Activated CD4-positive, alpha-beta T cell treated with anti-CD3 and anti-CD28 coated beads, Interleukin-2, Interleukin-6, amounts not matched to agents 100 ng/mL and 50 ng/mL, durations not matched to agents 16 hours and 8 hours (primary cell): ENCODE measurements at places on chromosomes 1 and 21.

GRCh38 chr1:156899956-156900718 is 6.6 kb downstream of the PEAR1 start:
- no peak for DNase-seq

GRCh38 chr21:45363921-45364467 is 41.0 kb upstream of the COL18A1 start:
- peak; percentile 77 for DNase-seq

DNA sequence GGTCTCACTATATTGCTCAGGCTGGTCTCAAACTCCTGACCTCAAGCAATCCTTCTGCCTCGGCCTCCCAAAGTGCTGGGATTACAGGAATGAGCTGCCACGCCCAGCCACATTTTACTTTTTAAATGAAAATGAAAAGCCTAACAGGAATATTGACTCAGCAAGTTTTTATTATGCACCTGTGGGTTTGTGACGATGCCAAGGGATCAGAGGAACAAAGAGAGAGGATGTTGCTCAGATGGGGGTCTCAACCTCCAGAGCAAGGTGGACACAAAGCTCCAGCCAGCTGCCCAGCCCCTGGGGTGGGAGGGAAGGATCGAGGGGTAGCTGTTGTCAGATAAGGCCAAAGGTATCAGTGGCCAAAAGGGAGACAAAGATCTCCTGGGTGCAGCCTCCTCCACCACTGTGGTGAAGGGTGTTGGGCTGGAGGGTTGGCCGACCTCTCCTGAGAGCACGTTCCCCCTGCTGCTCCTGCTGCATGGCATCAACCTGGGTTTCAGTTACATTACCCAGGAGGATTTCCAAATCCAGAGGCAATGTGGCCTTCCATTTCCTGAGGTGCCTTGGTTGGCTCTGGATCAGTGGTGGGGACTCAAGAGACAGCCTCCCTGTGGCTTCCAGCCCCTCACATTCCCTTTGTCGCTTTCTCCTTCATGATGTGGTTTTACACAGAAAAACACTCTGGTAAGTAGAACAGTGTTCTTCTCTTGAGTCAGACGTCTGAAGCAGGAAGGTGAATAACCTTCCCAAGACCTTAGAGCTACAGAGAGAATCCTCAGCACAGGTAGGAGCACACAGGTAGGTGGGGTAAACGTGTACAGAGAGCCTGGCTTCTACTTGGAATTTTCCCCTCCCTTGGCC is 34.2 kb downstream of the ZNF496 start:
- DNase-seq: no peak

GRCh38 chr1:206933333-206933945 is 11.7 kb upstream of the FCMR start:
- DNase-seq: peak; percentile 66

GRCh38 chr1:3577300-3577699 is 34.0 kb downstream of the MEGF6 start:
- no peak for DNase-seq

DNA sequence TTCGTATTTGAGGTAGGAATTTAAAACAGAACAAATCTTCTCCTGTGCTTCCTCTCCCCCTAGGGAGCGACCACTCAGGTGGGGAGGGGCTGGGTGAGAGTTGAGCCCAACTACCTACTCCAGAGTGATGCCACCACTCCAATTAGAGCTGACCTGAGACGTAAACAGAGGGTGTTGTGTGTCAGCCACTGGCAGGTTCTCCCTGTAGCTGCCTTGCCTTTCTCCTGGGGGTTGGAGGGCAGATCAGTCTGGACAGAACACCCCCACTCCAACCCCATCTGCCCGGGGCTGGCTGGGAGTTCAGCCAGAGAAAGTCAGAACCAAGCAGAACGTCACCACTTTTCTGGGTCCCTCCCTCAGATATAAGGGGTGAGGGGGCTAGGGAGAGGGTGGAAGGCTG is 2.0 kb downstream of the HPDL start:
- no peak for DNase-seq

DNA sequence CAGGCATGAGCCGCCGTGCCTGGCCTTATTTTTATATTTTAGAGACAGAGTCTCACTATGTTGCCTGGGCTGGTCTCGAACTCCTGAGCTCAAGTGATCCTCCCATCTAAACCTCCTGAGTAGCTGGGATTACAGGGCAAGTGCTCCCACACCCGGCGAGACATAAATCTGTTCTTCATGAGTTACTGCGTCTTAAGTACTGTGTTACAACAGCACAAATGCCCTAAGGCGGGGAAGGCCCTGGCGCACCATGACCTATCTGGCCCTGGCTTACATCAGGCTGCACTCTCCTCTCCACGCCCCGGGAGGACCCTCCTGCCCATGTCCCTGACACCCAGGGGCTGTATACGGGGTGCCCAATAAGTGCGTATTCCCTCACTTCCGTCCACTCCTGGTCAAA is 4.3 kb downstream of the GPR153 start:
- no peak for DNase-seq

- DNase-seq: no peak
Observed at GRCh38 chr1:5430136-5430535, 562.1 kb downstream of the NPHP4 start.

- DNase-seq: no peak
Observed at GRCh38 chr1:83917959-83918358, 81.0 kb downstream of the TTLL7 start.

DNA sequence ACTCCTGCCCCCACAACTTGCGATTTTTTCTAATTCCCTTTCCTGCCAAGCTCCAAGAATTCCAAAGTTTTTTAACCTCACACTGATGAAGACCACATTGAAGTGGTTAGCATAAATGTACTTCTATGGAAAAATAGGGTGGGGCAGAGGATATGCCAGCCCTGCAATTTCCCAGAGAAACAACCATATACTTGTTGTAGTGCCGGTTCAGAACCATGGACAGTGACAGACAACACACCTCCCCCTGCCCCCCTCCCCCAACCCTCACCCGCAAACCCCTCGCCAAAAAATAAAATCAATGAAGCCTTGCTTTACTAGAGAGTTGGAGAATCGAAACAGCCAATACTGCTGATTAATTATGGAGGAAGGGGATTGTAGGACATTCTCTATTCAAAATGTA is 109.5 kb upstream of the GRIK3 start:
- no peak for DNase-seq

- peak; percentile 36 for DNase-seq
Observed at GRCh38 chr1:186763107-186763506, 65.6 kb upstream of the PLA2G4A start.

GRCh38 chr1:119675349-119676345 is 27.6 kb upstream of the ZNF697 start:
- peak; percentile 80 for DNase-seq

GRCh38 chr21:29504751-29505321 is 206.1 kb downstream of the BACH1 start:
- DNase-seq: no peak

GRCh38 chr1:73727036-73727435 is 470.9 kb downstream of the LRRIQ3 start:
- no peak for DNase-seq

DNA sequence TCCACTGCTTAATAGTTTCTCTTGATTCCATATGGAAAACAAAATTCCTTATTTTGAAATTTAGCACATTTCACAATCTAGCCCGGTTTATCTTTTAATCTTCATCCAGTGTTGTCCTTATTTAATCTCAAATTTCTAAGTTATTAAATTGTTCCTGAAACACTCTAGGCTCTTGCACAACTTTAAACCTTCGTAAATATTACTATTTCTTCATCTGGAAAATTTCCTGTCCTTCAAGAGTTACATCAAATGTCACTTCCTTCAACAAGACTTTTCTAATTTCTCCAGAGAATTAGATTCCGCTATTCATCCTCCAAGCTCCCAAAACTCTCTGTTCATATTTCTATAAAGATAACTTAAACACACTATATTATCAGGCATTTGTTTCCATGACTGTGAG is 6.5 kb downstream of the FMO5 start:
- no peak for DNase-seq

- DNase-seq: no peak
Observed at GRCh38 chr1:89779151-89779940, 41.5 kb upstream of the LRRC8D start.

- DNase-seq: no peak
Observed at GRCh38 chr1:151635479-151636072, 23.7 kb downstream of the SNX27 start.
